ENCODE measurements at places on chromosomes 13 and 19.

DNA sequence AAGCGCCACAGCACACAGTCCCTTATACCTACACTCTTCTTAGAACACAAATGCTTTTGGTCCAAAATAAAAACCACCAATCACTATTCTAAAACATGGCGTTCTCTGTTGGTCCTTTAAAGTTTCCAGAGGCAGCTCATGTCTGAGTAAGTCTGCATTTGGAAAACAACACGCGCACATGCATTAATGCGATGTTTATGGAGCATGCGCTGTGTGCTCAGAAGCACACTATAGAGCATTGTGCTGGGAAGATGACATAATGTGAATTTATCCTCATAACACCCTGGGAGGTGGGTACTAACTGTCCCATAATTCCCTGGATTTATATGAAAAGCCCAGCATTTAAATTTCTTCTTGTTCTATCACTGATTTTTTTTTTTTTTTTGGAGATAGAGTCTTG, 10.7 kb downstream of the ZNF682 start:
- DNase-seq: no peak

- DNase-seq: no peak
Measured at GRCh38 chr13:107244241-107244640, 676.3 kb upstream of the ARGLU1 start.

DNA sequence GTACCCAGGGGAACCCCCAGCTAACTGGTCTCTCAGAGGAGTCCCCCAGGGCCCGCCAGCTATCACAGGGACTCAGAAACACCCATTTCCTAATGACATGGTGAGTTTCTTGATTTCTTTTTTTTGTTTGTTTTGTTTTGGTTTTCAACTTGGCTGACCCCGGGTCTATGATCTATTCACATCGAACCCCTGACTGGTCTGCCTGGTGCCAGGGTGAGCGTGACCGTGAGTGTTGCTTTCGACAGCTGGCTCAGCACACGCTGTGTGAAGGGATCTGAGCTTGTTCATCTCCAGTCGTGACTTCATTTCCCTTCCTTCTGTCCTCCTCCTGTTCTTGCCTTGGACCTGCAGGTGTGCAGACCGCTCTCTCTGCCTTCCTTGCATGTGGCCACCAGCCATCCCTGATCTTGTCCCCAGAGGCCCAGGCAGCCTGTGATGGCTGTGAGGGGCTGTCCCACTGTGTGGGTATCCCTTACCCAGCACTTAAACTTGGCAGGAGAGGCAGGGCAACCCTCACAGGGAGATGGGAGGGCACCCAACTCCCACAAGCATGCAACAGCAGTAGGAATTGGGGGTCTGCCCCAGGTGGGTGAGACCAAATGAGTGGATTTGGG, 26.2 kb downstream of the TMEM161A start:
- no peak for DNase-seq

DNA sequence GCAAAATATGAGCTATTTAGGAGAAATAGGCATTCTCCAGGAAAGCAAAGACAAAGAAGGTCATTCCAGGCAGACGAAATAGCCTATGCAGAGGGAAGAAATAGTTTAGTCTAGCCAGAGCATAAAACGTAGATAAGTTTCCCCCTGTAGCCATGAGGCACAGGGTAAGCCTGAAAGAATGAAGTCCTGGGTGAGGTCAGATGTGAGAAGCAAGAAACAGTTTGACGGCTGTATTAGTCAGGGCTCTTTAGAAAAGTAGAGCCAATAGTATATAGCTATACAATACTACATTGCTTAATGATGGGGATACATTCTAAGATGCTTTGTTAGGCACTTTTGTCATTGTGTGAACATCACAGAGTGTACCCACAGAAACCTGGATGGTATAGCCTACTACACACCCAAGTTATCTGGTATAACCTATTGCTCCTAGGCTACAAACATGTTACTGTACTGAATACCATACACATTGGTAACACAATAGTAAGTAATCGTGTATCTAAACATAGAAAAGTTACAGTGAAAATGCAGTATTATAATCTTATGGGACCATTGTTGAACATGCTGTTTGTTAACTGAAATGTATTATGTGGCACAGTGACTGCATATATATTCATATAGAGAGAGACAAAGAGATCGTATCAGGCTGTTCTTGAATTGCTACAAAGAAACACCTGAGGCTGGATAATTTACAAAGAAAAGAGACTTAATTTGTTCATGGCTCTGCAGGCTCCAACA, 59.3 kb upstream of the WDFY2 start:
- no peak for DNase-seq

GRCh38 chr13:52862358-52863206, 14.1 kb upstream of the PCDH8 start:
- DNase-seq: no peak

- DNase-seq: no peak
Measured at GRCh38 chr13:33640832-33641231, 177.1 kb upstream of the RFC3 start.

GRCh38 chr19:47766670-47767069, 11.8 kb upstream of the SELENOW start:
- no peak for DNase-seq

DNA sequence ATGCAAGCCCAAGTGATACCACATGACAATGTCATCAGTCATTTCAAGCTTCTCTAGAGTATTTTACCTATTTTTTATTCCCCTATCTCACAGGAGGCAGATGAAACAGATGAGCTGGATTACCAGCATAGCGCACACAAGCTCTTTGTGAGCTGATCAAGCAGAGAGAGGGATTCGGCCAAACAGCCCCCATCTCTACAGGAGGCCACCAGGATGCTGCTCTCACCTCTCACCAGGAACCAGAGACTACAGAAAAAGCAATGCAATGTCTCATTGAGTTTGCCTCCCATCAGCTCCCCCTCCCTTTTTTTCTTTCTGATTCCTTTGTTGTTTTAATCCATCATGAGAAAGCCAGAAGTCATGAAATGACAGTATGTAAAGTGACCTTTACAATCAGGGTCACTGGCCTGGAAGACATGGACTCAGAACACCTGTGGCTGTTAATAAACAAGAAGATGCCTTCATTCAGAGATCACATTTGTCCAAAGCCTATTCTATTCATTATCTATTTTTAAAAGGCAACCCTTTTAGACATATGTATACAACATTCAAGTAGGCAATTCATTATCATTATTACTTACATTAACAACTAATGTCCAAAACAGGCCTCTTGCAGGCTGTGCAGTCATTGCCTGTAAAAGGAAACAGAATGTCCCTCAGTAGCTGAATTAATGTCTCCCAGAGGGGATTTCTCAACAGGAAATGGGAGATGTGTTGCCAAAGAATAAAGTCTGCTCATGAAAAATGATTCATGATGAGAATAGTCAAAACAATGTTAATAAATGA, 656.6 kb downstream of the TBC1D4 start:
- DNase-seq: no peak

GRCh38 chr19:12825254-12826131, 8.9 kb downstream of the RTBDN start:
- no peak for DNase-seq

GRCh38 chr13:83332751-83333150, 549.5 kb downstream of the SLITRK1 start:
- no peak for DNase-seq

- no peak for DNase-seq
Measured at GRCh38 chr13:100510208-100510957, 78.2 kb downstream of the GGACT start.

DNA sequence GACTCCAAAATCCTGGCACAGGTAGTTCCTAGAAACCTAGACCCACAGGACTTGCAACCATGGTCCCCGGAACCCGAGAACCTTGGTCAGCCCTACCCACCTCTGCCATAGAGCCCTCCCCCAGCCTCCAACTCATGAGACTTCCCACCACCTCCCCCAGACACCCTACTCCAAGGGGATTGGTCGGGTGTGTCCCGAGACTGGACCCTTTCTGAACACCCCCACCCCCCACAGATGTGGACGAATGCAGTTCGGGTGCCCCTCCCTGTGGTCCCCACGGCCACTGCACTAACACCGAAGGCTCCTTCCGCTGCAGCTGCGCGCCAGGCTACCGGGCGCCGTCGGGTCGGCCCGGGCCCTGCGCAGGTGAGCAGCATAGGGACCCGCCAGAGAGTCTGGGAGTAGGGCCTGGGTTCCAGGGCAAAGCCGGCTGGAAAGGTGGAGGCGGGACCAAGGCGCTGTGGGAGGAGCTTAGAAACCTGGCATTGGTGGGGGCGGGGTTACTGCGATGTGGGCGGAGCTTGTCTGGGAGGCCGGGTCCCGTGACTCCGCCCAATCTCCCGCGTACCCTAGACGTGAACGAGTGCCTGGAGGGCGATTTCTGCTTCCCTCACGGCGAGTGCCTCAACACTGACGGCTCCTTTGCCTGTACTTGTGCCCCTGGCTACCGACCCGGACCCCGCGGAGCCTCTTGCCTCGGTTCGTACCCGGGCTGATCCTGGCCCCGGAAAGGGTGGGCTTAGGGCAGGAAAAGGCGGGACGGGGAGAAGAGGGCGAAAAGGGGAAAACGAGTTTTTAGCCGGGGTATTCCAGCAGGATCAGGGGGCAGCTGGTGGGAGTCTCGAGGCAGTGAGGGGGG, 11.9 kb downstream of the LTBP4 start:
- DNase-seq: no peak

Data from posterior cingulate gyrus (tissue), 11 donors.